ENCODE measurements at places on chromosomes 5 and 9.

GRCh38 chr5:131534974-131535373, 100.1 kb downstream of the RAPGEF6 start:
- DNase-seq: no peak

DNA sequence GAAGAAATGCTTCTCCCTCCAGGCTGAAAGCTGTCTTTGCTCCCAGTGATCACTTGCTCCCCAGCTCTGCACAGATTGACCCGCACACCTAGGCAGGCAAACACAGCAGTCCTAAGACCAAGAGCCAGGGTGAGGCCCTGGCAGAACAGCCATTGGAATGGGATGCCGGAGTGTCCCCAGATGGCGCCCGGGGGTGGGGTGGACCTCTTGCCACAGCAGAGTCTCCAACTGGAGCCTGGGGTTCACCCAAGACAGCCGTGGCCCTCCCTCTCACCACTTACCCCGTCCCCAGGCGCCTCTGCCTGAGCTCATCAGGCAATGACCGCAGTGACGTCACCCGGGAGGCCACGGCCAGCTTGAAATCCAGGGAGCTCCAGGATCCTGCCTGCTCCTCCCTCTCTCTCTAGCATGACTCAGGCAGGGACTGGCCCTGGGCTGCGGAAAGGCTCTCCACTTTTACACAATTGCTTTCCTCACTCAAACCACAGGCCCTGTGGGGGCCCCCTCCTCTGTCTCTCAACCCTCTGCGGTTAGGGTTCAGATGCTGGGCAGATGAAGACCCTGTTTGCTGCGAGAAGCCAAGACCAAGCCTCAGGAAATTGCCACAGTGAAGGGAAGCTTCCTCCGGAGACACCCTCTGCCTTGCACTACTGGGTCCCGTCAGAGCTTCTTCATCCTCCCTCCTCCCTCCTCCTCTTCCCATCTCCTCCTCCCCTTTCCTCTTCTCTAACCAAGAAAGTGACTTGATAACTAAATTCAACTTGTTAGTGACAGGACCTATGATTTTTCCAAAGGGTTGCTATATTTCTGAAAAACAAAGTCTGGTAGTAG, 24.3 kb upstream of the PTGES start:
- DNase-seq: peak; percentile 57

DNA sequence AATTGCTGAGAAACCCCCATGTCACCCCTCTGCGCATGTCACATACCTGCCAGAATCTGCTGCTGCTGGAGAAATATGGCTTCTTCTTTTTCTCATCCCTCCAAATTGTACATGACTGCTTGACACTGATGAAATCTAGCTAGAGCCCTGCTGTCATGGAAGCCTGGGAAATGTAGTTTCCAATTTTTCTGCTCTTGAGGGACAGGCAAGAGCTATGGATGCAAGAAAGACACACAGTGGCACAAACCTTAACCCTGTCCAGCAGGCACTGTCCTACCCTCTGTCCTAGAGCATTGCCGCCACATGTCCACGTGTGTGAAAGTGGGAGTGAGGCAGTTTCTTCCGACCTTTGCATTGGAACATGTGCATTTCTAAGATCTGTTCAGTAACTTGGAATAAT, 255.5 kb upstream of the SEMA6A start:
- DNase-seq: no peak

DNA sequence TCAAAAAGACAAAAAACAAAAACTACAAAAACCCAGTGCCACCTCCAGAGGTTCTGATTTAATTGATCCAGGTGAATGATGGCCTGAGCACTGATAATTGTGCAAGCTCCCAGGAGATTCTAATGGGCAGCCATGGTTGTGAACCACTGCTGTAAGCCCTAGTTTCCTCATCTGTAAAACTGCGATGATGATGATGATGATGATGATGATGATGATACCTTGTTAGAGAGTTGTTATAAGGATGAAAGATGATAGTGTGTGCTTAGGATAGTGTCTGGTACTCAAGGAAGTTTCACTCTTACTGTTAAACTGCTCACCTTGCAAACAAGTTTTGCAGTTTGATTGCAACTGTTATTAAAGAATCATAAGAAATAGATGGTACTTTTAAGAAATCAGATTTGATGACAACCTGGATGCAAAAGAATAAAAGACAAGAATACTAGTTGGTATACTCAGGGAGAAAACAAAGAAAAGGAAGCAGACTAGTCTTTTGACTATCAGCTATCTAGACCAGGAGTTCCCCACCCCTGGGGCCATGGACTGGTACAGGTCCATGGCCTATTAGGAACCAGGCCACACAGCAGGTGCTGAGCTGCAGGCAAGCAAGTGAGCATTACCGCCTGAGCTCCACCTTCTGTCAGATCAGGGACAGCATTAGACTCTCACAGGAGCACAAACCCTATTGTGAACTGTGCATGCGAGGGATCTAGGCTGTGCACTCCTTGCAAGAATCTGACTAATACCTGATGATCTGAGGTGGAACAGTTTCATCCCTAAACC, 98.0 kb downstream of the OR2K2 start:
- no peak for DNase-seq

DNA sequence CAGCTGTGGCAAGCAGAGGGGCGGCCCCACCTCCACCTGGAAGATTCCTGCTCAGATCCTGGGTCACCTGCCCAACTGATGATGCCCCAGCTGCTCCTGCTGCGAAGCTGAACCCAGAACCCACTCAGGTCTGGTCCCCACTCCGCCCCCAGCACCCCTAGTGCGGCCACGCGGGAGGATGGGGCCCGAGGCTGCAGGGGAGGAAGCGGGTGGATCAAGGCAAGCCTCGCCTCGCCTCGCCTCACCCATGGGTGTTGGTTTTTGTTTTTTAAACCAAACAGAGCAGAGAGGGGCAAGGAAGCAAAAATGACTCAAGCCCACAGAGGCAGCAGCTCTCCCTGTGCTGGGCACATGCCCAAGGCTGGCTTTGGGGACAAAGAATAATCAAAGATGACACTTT, 23.2 kb downstream of the ABO start:
- no peak for DNase-seq

DNA sequence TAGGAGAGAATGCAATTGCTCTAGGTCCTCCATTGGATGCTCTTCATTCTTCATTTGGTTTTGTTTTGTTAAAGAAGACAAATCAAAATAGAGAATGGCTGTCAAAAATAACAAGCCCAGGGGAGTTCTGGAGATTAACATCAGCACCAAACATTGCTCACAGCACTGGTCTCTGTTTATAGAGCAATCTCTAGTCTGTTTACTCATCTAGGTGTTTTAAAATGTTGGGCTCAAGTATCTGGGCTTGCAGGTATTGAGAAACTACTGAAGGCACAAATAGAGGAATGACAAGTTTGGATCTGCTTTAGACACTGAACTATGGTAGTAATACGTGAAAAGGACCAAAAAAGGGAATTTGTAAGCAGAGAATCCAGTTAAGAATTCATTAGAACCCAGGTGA, 77.0 kb upstream of the TMC1 start:
- no peak for DNase-seq

GRCh38 chr9:12699529-12699928, 6.3 kb downstream of the TYRP1 start:
- no peak for DNase-seq

GRCh38 chr5:129410488-129410887, 49.6 kb upstream of the ADAMTS19 start:
- DNase-seq: no peak

- no peak for DNase-seq
These were observed 113.0 kb downstream of the KLHL3 start for GRCh38 chr5:137622850-137623249.

DNA sequence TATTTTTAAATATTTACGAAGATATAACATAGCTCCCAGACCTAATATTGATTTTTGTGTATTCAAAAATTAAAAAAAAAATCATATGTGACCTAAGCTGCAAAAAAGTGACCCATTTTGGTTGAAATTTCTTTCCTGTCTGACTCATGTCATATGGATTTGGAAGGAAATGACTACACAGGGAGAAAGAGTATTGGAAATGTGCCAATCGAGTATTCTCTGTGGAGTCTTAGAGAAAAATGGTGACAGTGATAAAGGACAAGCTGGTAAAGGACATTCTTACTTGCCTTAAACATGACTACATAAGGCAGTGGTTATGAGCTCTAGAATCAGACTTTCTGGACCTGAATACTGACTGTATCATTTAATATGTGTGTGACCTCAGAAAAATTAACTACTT, 262.9 kb upstream of the PTPRD start:
- DNase-seq: no peak

GRCh38 chr5:84436866-84437265, 52.2 kb upstream of the EDIL3 start:
- DNase-seq: no peak

- DNase-seq: no peak
These were observed 19.7 kb upstream of the MLLT3 start for GRCh38 chr9:20642045-20642444.

DNA sequence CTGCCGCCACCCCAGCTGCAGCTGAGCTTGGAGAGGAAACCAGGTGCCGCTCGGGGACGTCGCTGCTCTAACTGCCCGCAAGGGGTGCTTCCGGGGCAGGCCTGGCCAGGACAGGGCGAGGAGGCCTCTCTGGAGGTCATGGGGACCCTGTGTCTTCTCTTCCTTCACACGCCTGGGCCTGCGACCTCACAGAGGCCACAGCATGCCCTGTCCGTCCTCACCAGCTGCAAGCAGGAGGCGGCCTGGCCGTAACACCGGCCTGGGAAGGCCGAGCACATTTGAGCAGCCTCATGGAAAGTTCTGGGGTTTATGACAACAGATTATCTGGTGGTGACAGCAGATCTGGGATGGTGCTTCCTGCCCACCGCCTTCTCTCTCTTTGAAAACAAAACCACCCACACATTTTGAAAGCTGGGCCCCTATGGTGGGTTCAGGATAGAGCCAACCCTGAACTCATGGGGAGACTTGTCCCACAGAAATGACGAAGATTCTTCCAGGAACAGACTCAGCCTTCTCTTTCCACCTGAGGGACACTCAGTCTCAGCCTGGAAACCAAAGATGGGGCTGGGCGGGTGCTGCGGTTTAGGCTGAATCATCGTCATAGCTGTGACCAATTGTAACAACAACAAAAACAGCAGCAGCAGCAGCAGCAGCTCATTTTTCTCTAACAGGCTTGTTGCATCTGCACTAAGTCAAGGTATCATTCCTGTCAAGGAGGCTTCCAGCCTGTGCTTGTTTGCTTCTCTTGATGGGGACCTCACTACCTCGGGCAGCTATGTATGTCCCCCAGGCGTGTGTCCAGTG, 99.6 kb upstream of the RAPGEF1 start:
- DNase-seq: peak; percentile 47

- DNase-seq: no peak
These were observed 452.0 kb downstream of the ENC1 start for GRCh38 chr5:74188351-74189105.

GRCh38 chr5:71475788-71476384, 20.4 kb downstream of the BDP1 start:
- no peak for DNase-seq

- DNase-seq: no peak
These were observed 449.7 kb upstream of the MPDZ start for GRCh38 chr9:13728917-13729811.

DNA sequence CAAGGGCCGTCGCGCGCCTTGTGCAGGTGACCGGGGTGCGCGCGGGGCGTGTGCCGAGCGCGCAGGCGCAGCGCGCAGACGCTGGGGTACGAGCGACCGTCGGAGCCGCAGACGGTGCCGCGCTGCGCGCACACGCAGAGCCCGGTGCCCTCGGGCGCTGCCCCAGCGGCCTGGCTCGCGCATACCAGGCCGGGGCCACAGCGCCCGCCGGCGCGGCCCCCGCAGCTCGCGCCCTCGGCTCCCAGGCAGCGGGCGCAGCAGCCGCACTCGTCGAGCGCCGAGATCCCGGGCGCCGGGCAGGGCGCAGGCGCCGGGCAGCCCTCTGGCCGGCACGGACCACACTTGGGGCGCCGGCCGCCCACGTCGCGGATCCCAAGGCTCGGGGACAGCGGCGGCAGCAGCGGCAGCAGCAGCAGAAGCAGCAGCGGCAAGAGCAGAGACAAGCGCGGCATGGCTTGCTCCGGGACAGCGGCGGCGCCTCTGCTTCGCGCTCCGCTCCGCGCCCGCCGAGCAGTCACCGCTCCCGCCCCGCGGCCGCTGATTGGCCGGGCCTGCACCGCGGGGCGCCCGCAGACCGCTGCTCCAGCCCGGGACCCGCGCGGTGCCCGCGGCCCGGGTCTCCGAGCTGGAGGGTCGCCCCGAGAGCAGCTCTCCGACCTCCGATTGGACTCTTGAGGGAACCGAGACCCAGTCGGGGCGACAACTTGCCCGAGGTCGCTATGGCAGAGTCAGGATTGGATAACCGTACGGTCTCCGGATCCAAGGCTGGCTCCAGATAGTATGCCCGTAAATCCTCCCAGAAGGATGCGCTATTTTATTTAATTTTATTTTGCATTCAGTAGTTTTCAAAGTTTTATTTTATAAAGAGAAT, at the start of gene IGFBPL1:
TSS of gene IGFBPL1 (minus strand) at position 482 of the 871 bp plus-strand sequence. CDS start at position 452, 30 bp downstream.
- DNase-seq: no peak

GRCh38 chr5:56339732-56340131, 106.6 kb upstream of the ANKRD55 start:
- no peak for DNase-seq

- DNase-seq: peak; percentile 3
These were observed 21.5 kb downstream of the SMIM23 start for GRCh38 chr5:171806976-171807747.

GRCh38 chr9:78049484-78049883, 17.9 kb upstream of the GNAQ start:
- DNase-seq: no peak

DNA sequence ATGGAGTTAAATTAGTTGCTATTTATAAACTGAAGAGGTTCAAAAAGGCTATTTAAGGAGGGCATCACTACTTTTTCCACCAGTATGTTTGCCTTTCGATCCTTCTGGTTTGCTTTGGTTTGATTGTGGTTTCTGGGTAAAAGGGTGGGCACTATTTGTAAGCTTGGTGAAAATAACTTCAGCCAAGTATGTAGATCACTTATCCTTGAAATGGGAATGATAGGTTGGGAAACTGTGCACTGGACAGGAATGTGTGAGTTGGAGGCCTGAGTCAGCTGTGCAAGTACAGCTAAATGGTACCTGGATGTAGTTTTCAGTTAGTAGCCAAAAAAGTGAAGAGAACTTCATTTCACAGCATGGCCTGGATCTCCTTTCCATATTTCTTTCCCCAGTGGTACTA, 466.2 kb downstream of the ENC1 start:
- DNase-seq: no peak

DNA sequence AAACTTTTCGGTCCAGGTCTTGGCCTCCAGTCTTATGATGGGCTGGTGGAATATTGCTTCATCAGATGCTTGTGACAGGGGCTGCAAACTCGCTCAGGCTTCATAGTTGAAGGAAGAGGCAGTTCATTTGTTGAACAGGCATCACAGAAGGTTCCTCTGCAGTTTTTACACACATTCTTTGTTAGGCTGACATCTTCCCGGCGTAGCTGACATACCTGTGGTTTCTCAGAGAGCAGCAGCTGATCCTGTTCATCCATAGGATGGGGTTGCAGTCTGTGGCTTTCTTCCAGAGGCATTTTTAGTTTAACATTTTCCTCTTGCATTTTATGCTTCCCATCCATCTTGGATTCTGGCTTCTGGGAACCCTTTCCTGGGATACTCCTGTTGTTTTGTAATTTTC, 1255.2 kb downstream of the EFNA5 start:
- DNase-seq: no peak

GRCh38 chr9:118028225-118028624, 324.0 kb downstream of the TLR4 start:
- no peak for DNase-seq
